NCI-H524 (cell line): ENCODE measurements at places on chromosomes 6 and 20.

DNA sequence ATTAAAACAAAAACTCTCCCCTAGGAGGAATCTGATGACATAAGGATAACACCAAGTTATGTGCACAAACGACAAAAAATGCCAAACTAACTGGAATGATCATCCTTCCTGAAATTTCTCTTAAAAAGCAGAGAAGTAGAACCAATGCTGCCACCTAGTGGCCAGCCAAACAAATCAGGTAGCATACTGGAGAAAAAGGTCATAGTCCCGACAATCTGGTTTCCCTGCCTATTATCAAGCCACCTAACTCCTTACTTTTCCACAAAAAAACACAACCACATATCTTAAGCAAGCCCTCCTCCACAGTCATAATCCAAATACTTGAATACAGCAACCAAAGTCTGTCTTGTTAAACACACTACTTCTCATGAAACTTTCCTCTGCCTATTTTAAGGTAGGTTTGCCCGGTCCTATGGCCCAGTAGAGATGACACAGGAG lies 5.3 kb downstream of the OARD1 start:
- DNase-seq, result peak; percentile 46

- DNase-seq, result no peak
Measured at GRCh38 chr6:25641940-25642666, 9.9 kb upstream of the SCGN start.

GRCh38 chr6:89792881-89793280 lies 26.7 kb downstream of the MDN1 start:
- DNase-seq, result peak; percentile 41

GRCh38 chr20:58976061-58976730 lies 4.9 kb upstream of the NELFCD start:
- no peak for DNase-seq

GRCh38 chr20:40522405-40522804 lies 166.6 kb downstream of the MAFB start:
- no peak for DNase-seq

DNA sequence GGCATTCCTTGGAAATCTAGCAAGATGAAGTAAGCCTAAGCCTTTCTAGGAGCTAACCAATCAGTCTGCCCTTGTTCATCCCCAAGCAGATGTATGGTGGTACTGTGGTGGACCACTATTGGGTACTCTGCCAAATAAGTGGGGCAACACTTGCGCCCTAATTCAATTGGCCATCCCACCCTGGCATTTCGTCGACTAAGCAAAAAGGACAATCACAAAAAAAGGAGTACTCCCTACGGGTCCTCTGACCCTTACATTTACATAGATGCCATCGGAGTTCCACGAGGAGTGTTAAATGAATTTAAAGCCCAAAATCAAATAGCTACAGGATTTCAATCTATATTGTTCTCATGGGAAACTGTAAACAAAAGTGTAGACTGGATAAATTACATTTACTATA lies 19.5 kb downstream of the CHD6 start:
- DNase-seq, result no peak

DNA sequence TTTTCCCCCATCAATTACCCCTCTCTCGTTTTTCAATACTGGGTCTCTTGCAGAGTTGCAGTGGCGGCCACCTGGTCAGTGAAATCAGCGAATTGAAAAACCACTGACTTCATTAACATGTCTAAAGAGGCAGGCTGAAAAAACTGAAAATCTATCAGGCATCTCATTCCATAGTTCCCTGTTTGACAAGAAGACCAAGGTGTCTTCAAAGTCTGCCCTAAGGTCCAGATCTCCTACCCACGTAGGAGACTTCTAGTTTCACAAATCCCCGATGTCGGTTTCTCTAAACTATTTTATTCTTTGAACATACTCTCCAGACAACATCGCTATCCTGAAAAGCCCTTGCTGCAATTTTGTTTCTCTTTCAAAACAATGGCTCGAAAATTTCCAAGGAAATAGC lies 796 bp upstream of the TUBB start:
- no peak for DNase-seq

DNA sequence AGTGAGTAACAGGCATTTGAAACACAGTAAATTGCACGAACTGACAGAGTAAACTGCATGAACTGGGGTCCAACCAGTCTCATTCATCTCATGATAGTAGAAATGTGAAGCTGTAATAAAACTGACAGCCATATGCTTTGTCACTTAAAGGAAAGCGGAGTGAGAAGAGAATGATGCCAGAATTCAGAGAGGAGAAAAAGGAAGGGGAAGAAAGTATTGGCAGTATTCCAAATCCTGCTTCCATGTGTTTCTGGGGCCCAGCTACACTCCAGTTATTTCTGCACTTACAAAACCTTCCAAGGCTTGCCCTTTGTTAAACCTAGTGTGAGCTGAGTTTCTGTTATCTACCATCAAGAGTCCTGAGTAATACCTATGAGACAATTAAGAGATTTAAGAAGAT lies 17.2 kb downstream of the SNX14 start:
- no peak for DNase-seq

- DNase-seq, result no peak
Measured at GRCh38 chr6:154542747-154543146, 32.3 kb upstream of the CNKSR3 start.

GRCh38 chr6:103672169-103672568 lies 1187.5 kb downstream of the HACE1 start:
- DNase-seq, result peak; percentile 44

- DNase-seq, result no peak
Measured at GRCh38 chr6:26158076-26158580, 70.9 kb downstream of the HFE start.

DNA sequence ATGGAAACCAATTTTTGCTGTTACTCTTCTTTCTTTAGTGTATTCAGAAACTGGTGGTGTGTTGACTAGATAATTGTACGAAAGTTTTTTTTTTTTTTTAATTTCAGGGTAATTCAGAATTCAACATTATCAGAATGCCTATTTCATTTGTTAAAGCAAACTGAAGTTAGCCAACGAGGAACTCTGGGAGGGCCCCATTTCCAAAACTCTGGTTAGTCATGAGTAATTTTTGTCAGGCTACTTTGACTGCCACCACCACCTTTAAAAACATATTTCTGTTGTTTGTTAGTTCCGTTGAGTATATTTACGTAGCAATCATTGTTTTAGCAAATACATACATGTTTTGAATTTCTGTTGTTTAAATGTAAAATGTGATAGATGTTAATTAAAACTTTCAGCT lies 763 bp downstream of the ZKSCAN8 start:
- DNase-seq, result no peak

- peak; percentile 72 for DNase-seq
Measured at GRCh38 chr6:134111062-134111677, 58.7 kb upstream of the SLC2A12 start.

- DNase-seq, result peak; percentile 50
Measured at GRCh38 chr6:7505189-7505699, 36.2 kb upstream of the DSP start.

GRCh38 chr6:25360621-25361020 lies 81.4 kb downstream of the CARMIL1 start:
- no peak for DNase-seq

DNA sequence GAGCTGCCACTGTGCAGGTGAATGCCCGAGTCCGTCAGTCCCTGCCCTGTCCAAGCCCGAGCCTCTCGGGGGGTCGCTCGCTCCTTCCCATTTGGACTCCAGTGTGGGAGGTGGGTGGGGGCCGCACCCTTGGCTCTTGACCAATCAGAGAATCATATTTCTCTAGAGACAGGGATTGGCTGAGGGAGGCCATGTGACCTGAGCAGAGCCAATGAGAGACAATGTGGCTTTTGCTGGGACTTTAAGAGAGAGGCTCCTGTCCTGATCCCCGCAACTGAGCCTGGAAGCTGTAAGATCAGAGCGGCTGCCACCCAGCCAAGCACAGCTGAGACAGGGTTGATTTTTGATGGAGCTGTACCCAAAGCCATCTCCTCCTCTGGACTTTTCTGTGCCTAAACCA lies 199.3 kb downstream of the TFAP2C start:
- no peak for DNase-seq

DNA sequence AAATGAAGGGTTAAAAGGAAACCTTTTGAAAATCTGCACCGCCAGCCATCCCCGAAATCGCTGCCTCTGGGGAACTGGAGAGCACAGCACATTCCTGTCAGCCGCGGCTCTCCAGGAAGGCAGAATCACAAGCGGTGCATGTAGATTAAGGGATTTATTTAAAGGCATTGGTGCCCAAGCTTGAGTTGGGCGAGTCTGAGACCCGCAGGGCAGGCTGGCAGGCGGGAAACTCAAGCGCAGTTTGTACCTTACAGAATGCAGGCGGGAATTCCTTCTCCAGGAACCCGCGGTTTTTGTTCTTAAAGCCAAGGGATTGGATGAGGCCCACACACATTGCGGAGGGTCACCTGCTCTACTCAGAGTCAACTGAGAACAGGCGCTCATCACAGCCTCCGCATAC lies 10.8 kb downstream of the GPR31 start:
- DNase-seq, result no peak

- DNase-seq, result no peak
Measured at GRCh38 chr6:167761794-167762258, 64.9 kb upstream of the AFDN start.

DNA sequence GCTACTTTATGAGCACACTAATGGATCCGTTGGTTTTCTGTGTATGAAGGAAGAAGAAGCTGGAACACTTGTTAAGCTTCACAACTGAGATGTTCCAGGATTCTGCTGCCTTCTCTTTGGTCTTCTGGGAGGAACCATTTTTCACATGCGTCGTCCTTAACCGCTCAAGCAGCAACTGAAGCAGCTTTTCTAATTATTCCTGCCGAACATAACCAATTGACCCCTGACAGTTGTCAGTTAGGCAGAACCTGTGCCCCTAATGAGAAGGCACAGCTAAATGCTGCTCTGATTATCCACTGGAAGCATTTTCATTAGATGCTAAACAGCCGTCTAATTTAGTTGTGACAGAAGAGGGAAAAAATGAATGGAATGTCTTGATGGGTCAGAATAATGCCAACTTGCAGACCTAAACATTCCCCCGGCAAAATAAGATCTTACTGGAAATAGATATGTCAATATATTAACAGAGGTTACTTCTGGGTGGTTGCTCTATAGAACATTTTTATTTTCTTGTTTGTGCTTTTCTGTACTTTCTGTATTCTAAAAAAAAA lies 85.0 kb upstream of the SMLR1 start:
- DNase-seq, result no peak

DNA sequence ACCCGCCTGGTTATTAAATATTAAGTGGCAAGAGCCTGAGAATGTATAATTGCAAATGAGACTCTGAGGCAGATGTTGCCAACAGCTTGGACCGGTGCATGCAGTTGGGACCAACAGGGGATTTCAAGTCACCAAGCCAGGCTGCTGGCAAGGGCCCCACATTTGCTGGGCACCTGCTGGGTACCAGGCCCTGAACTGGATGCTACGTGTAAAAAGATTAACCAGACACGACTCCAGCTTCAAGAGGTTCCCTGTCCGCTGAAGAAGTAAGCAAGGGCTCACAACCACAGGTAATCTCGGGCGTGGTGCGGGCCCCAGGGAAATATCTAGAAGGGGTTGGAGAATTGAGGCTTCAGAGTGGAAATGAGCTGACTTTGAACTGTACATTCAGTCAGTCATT lies 13.2 kb upstream of the SIRPA start:
- peak; percentile 85 for DNase-seq

DNA sequence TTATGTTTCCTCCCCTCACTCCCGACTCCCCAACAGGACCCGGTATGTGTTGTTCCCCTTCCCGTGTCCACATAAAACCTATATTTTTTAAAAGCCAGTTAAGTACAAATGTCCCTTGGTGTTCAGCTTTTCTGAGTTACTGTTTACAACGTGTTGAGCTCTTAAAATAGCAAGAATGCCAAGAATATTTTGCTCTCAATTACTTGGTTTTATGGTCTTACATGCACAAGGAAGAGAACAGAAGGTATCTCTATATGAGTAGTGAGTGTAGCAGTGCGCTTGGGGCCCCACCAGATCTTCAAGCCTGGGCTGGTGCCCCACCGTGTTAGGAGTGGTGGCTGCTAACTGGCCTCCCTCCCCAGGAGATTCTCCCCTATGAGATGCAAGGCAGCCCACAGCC lies 75.3 kb downstream of the RIN2 start:
- no peak for DNase-seq

GRCh38 chr6:88459189-88459588 lies 293.0 kb upstream of the CNR1 start:
- peak; percentile 22 for DNase-seq

GRCh38 chr6:39593646-39594045 lies 131.6 kb downstream of the KIF6 start:
- DNase-seq, result no peak

DNA sequence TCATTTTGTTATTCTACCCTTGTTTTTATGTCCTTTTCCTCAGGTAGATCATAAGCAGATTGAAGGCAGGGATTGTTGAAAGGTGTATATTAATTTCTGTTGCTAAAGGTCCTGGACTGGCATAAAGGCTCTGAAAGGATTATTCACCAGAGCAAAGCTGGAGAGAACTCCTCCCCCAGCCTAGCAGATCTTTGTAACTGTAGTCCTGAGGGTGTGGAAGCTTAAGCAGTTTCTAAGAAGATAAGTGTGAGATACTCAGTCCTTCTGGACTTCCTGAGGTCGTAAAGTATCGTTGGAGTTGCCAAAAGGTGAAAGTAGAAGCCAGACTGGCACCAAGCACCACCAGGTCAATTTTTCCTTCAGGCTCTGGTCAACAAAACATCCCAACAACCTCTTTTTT lies 24.2 kb downstream of the CGA start:
- DNase-seq, result no peak

GRCh38 chr20:13554076-13554475 lies 84.7 kb downstream of the TASP1 start:
- DNase-seq, result no peak

- peak; percentile 92 for DNase-seq
Measured at GRCh38 chr6:27864906-27865849, 47.0 kb downstream of the OR2B2 start.

DNA sequence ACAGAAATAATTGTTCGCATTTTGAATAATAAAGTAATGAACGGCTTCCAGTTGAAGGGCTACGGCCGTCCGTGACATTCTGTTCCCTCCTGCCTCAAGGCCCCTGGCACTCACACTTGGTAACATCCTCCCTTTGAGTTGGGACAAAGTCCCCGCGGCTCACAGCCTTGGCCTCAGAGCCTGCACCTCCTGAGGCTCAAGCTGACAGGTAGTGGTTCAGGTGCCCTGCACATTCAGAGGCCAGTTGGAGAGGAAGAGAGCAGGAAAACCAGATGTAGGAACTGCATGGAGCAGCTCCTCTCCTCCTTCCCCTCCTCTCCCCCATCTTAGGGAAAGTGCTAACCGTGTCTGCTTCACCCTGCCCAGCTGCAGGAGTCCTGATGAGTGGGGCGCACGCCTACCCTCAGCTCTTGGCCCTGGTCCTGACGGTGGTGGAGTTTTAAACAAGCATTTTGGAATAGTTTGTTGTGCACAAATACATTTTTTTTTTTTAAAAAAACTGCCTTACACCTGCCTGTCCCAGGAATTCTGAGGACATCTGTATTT lies 393.1 kb downstream of the SMOC2 start:
- DNase-seq, result no peak
